IMR-90 (cell line): ENCODE measurements at places on chromosomes 3 and 15. TPM values are rescaled to one million over a fixed set of nuclear protein-coding genes. Genes with fewer than 3 reads are reported as not detected.

Gene CELF6
- total RNA-seq = not detected in 2 replicates

Gene SLC24A5
- not detected in 2 replicates for total RNA-seq

Gene CPB1
- total RNA-seq = not detected in 2 replicates

Gene TMEM89
- total RNA-seq = not detected in 2 replicates

Gene SNRPA1
- 37.1 and 47.5 TPM in 2 replicates for total RNA-seq

Gene LRRK1
- 1.9 and 3.0 TPM in 2 replicates for total RNA-seq

Gene CTXN2
- total RNA-seq = not detected in 2 replicates

Gene RGMA
- 0.18 TPM in 1 of 2 replicates, not detected in the other for total RNA-seq

Gene ZIC4
- not detected in 2 replicates for total RNA-seq

Gene SPINT1
- total RNA-seq = 0.56 and 0.90 TPM in 2 replicates

Gene RPL15
- 1,419 and 2,730 TPM in 2 replicates for total RNA-seq

Gene CAPN3
- total RNA-seq = under 0.01 and 1.4 TPM in 2 replicates

Gene MORF4L1
- 217 and 485 TPM in 2 replicates for total RNA-seq

Gene NTRK3
- total RNA-seq = under 0.01 TPM in 2 replicates

Gene SAMD7
- total RNA-seq = not detected in 2 replicates

Gene IMPG2
- total RNA-seq = 0.18 and 0.28 TPM in 2 replicates

Gene GUCA1C
- not detected in 2 replicates for total RNA-seq

Gene TRH
- total RNA-seq = not detected in 2 replicates

Gene MYO1E
- 35.8 and 37.3 TPM in 2 replicates for total RNA-seq

Gene SNTN
- total RNA-seq = not detected in 2 replicates

Gene C3orf80
- not detected in 2 replicates for total RNA-seq

Gene ELP6
- 26.1 and 31.4 TPM in 2 replicates for total RNA-seq

Gene SUCNR1
- not detected in 2 replicates for total RNA-seq

Gene NEK10
- total RNA-seq = 6.6 and 7.5 TPM in 2 replicates

Gene NR2E3
- under 0.01 and 0.56 TPM in 2 replicates for total RNA-seq

Gene SEMA6D
- total RNA-seq = 17.4 and 18.3 TPM in 2 replicates

Gene FEZF2
- total RNA-seq = not detected in 2 replicates

Gene SAMMSON
- not detected in 2 replicates for total RNA-seq

Gene WDR72
- total RNA-seq = not detected in 2 replicates

Gene FGD5
- total RNA-seq = not detected in 2 replicates
